ENCODE measurements at places on chromosomes 5 and 9. TPM values are rescaled to one million over a fixed set of nuclear protein-coding genes. Genes with fewer than 3 reads are reported as not detected.

DNA sequence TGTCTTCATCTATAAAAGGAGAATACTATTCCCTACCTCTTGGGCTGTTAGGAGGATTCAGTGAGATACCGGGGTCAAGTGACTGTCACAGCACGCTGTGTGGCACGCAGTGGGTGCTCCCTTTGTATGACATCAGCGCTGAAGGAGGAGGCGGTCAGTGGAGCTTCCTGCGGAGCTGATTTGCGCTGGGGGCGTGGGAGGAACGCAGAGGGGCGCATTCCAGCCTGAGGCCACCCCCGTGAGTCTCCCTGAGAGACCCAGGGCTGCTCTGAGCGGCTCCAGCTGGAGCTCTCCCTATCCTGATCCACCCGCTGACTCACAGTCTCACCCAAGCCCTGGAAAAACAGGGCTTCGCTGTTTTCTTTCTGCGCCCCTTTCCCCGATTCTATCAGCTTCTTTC, 24.3 kb upstream of the NEURL1B start:
- peak; percentile 75 for DNase-seq

- no peak for DNase-seq
Observed at GRCh38 chr5:8316608-8317280, 447.8 kb downstream of the MTRR start.

GRCh38 chr9:129933185-129934040, 98.2 kb downstream of the USP20 start:
- DNase-seq: no peak

- no peak for DNase-seq
Observed at GRCh38 chr5:55037890-55038289, 13.8 kb downstream of the GZMK start.

Gene CDKN2B
- 3.6 TPM for total RNA-seq

Gene SPINK7
- total RNA-seq: not detected

DNA sequence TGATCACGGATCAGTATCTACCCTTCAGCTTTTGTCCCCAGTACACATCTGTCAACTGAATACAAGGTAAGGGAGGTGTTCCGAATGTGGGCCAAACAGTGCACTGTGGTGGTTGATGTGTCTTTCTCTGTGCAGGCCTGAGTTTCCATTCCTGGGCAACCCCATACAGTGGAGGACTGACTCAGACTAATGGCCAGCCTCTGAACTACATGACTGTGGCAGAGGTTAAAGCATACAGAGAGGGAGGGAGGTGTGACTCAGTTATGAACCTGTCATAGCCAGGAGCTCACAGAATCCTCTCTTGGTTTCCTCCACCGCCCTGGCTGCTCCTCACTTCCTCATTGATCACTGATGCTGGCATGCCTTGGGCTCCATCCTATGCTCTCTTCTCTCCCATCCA, 136.4 kb upstream of the TAS2R1 start:
- no peak for DNase-seq

GRCh38 chr5:95973793-95974325, 12.2 kb upstream of the ELL2 start:
- no peak for DNase-seq

Gene CORO2A
- total RNA-seq: 0.19 TPM

Gene TAF11L10
- not detected for total RNA-seq

DNA sequence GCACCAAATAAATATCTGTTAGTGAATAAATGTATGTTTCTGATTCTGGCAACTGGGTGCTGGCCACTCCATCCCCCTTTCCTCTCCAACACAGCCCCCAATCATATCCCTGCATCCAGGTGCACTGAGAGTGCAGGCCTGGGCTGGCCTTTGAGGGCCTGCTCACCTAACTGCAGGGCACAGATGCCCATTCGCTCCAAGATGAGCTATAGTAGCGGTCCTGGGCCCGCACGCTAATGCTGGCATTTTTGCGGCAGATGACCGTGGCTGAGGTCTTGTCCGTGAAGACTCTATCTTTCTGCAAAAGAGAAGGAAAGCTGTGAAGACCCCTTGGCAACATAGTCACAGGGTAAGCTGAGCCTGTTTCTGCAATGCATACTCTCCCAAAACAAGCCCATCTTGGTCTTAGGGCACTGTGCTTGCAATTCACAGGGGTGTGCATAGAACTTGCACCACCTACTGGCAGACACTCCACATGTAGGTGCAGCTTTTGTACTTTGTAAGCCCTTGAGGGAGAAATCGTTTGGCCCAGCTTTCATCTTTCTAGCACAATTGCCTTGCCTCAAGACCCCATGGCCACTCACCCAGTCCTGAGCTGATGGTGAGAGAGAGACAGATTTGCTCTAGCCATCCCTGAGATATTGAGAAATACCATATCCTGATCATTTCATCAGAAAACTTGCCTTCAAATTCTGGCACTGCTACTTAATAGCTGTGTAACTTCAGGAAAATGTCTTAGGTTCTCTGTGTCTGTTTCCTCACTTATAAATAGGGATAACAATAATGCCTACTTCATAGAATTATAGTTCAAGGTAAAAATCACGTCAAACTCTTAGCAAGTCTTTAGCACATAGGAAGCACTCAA, 13.5 kb downstream of the IL12B start:
- DNase-seq: no peak

DNA sequence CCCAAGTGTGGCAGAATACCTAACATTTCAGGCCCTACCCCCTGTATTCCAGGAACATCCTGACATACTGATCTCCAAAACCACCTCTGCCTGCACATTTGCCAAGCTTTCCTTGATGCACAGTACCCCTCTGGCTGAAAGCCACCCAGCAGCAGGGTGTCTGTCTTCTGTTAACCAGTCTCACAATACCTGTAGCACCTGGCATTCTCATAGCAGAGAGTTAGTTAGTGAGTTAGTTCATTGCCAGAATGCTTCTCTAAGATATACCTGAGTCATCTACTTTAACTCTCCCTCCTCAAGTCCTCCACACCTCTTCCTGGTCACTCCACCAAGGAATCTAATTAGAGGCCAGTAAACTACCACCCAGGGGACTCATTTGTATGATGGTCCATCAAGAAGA, 46.1 kb upstream of the IL7R start:
- DNase-seq: no peak

Gene ADGRV1
- total RNA-seq: 0.19 TPM

GRCh38 chr5:31036411-31036810, 157.1 kb upstream of the CDH6 start:
- no peak for DNase-seq

DNA sequence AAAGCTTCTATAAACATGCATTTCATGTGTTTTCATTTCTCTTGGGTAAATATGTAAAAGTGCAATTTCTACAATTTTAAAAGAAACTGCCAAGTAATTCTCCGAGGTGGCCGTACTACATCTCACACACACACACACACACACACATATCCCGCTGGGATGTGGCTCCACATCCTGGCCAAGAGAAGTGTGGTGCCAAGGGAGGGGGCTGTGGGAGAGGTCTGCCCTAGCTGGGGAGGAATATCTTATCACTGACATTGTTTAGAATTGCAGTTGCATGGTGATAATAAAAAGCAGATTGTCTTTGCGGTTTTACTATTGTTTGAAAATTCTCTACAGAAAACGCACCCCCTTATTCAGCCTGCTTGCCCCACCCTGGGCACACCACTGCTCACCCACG, 558.4 kb downstream of the BNC2 start:
- DNase-seq: no peak

Gene NCS1
- total RNA-seq: 14.3 TPM

Gene ENC1
- 6.6 TPM for total RNA-seq

DNA sequence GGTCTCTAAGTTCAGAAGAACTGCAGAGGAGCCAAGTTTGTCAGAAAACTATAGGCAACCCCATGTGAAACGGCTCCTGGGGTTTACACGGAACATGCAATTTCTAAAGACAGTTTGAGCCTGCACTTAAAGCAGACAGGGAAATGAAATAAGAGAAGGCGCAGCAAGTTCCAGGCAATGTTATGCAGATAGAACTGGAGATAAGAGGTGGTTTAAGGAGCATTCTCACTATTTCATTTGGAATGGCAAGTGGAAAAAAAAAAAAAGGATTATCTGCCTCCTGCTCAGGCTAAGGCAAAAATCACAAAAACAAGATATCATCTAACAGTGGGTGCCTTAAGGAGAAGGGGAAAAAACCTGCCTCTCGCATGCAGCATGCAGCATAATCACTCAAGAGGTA, 2252.4 kb downstream of the MAT2B start:
- no peak for DNase-seq

Gene IRX1
- 1.2 TPM for total RNA-seq

- no peak for DNase-seq
Observed at GRCh38 chr9:118148990-118149389, 444.8 kb downstream of the TLR4 start.

Gene ALAD
- total RNA-seq: 68.2 TPM

GRCh38 chr9:33354651-33355211, 47.6 kb downstream of the AQP7 start:
- no peak for DNase-seq

- no peak for DNase-seq
Observed at GRCh38 chr9:7216004-7216841, 458.4 kb downstream of the KDM4C start.

DNA sequence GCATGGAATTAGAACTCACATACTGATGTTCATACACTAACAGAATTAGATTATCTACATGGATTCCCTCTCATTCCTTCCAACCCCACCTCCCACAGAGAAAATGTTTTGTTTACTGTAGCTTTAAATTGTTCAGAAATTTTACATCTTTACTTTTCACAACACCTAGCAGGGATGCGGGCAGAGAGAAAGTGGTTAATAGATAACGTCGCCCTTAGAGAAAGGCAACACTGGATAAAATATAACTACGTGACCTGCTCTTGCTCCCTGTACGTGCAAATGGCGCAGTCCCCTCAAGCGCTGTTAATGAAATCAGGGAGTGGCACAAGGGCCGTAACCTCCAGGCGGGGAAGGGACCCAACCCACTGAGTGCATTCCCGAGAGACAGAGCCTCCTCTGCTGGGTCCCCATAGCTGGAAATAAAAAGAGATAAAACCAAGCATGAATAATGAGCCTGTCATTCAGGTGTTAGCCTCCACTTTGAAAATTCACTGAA, 125.3 kb upstream of the DAPK1 start:
- no peak for DNase-seq

Gene VDAC1
- 429 TPM for total RNA-seq

DNA sequence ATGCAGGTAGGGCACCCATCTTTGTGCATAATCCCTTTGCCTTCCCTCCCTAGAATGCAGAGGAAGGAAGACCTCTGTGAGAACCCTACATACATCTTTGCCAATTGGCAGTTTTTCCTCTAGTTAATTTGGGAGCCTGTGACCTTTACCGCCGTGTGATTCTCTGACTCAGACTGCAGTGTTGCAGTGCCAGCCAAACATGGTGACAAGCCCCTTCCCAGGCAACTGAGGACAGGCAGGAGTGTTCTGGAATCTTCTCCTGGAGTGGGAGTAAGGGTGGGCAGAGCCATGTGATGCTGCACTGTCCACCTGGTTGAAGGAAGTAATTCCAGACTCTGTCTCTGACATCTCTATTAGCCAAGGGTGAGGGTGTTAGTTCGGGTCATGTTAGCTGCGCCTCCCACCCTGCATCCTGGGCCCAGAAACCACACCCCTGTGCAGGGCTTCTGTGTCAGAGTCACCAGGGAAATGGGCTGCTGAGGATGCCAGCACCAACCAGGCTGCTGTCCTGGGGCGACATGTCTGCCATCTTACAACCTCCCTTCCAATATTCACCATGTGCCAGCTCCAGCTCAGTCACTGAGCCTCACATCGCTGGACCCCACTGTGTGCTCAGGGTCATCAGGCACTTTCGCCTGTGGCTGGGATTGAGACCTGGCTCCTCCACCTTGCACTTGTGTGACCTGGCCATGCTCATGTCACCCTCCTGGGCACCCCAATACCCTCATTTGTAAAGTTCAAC, 21.8 kb downstream of the KCNIP1 start:
- peak; percentile 56 for DNase-seq

- DNase-seq: no peak
Observed at GRCh38 chr9:110290001-110290400, 33.7 kb upstream of the TXN start.

Gene CNOT6
- total RNA-seq: 18.4 TPM

Gene PCDHA9
- 0.03 TPM for total RNA-seq

Gene ROR2
- 0.65 TPM for total RNA-seq

- no peak for DNase-seq
Observed at GRCh38 chr9:100445161-100445902, 18.4 kb downstream of the MSANTD3 start.

DNA sequence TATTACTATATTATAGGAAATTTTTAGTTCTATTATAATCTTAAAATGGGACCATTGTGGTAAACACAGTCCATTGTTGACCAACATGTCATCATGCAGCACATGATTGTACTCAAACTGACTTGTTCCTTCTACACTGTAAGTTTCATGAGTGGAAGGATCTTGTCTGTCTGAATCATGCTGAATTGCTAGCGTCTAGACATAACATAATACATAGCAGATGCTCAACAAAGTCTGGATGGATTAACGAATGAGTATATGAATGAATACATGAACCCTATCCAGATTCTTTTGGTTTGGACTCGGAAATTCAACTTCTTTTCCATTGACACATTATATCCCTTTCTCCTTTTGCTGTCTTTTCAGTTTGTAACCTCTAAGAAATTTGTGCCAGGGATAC, 429.2 kb upstream of the SGCD start:
- DNase-seq: no peak

DNA sequence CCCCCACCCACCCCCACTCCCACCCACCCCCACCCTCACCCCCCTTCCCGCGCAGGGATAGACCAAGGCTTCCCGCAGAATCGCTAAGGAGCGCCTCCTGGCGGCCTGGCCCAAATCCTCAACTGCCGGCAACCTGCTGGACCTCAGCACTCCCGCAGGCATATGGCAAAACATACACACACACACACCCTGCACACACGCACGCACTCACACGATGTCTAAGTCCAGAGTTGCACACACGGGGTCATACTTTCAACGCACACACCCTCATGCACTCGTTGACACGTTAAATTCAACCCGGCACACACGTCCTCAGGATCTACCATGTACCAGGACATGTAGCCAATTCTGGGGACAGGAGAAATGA, 1.7 kb downstream of the CPLX2 start:
- DNase-seq: no peak

Gene SH2D3C
- total RNA-seq: 16.0 TPM

DNA sequence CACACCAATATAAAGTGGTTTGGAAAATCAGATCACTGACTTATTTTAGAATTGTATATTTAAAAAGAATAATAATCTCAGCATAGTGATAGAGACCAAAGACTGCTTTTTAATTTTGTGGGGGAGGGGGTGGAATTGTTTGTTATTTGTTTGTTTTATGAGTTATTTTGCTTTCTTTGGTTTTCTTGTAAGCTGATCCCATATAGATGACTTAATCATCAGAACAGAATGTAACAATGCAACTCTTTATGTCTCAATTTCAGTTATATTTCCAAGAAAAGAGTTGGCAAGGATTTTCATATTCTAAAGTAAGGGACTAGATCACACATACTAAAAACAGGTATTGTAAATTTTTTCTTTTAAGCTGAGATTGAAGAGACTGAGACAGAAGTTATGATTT, 984.9 kb downstream of the TLE4 start:
- DNase-seq: no peak

DNA sequence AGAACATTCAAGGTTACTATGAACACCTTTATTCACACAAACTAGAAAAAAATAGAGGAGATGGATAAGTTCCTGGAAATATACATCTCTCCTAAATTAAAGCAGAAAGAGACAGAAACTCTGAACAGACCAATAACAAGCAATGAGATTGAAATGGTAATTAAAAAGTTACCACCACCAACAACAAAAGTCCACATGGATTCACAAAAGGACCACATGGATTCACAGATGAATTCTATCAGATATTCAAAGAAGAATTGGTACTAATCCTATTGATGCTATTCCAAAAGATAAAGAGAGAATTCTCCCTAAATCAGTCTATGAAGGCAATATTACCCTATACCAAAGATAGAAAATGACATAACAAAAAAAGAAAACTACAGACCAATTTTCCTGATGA, 518.9 kb downstream of the PRDM9 start:
- no peak for DNase-seq

Data from cardiac septum (tissue), 1 donor.